BE2C (cell line): ENCODE measurements at places on chromosomes 11 and 22.

DNA sequence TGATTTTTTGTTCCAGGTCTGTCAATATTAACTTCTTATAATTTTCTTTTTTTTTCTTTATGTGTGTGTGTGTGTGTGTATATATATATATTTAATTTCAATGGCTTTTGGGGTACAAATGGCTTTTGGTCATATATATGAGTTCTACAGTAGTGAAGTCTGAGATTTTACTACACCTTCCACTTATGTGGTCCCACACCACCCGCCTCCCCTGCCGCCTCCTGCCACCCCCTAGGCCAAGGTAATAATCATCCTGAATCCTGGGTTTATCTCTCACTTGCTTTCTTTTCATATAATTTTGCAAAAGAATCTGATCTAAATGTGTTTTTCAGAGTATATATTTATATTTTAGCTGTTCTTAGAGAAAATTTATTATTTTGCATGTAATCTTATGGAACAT, 11.1 kb downstream of the NEAT1 start:
- no peak for DNase-seq

- DNase-seq: no peak
Measured at GRCh38 chr11:94450048-94450447, 43.6 kb downstream of the MRE11 start.

- no peak for DNase-seq
Measured at GRCh38 chr11:121552644-121553043, 99.9 kb upstream of the SORL1-AS1 start.

GRCh38 chr11:57323167-57323854, 1.4 kb downstream of the TNKS1BP1 start:
- no peak for DNase-seq

DNA sequence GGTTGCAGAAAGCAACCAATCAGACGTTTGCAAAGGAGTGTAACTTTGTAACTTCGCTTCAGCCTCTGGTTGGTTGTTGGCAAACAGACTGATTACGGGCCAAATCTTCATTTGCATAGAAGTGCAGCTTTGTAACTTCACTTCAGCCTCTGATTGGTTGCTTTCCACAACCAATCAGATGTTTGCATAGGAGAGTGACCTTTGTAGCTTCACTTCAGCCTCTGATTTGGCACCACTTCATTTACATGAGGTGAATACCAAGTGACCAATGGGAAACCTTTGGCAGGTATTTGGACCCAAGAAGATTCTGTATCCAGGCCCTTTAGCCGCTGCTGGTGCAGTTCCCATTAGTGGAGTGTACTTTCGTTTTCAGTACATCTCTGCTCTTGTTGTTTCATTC, 16.0 kb downstream of the USP47 start:
- DNase-seq: no peak

- peak; percentile 80 for DNase-seq
Measured at GRCh38 chr22:46070803-46071450, 79.4 kb upstream of the PPARA start.

DNA sequence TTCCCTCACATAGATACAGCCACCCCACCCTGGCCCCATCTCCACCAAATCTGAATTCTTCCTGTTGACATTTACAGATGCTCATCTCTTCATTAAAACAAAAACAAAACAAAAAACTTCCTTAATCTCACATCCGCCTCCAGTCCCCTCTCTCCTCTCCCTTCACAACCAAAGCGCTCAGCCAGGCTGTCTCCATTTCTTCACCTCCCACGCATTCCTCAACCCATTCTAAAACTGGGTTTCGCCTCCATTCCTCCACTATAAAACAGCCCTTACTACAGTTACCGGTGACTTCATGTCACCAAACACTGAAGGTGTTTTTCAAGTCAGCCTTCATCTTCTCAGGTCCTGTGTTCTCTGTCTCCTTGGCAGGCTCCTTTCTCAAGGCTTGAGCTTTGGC, 9.6 kb downstream of the BACE1-AS start:
- DNase-seq: no peak

DNA sequence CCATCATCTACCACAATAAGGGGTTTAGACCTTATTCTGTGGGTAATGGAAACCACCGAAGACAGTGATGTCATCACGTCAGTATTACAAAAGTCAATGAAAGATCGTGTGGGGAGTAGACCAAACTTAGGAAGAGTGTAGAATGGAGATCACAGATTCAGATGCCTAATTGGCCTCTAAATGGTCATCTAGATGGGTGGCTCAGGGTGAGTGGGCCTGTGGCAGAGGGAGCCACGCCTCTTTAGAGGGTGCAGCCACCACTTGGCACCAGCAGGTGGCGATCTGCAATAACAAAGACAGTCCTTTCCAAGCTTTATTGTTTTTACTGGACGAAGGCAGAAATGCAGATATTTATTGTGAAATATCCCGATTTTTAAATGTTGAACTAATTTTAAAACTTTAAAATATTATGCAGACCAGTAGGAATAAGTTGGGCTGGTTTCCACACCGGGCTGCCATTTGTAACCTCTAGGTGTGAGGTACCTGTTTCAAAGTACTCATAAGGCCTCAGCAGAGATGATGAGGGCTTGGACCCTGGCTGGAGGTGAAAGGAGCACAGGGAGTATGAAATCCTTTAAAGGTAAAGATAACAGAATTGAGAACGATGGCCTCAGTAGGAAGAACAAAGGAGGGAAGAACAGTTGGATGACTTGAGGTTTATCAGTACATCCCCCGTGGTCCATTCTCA, 222.0 kb downstream of the DBX1 start:
- peak; percentile 38 for DNase-seq

DNA sequence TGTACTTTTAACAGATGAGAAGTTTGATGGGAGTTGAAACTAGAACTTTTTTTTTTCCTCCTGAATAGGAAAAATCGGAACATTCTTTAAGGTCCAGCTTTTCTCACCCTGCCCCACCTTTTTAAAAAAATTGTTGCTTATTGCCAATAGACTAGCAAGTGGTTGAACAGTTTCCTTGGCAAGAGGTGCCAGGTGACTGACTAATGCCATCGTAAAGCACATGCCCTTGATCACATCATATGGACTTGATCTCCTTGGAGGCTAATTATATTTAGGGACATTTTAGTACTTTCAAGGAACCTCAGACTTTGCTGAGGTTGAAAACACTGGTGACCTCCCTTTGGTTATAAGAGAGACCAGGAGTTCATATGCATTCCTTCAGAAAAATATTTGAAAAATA, 57.6 kb downstream of the MTMR3 start:
- DNase-seq: no peak

DNA sequence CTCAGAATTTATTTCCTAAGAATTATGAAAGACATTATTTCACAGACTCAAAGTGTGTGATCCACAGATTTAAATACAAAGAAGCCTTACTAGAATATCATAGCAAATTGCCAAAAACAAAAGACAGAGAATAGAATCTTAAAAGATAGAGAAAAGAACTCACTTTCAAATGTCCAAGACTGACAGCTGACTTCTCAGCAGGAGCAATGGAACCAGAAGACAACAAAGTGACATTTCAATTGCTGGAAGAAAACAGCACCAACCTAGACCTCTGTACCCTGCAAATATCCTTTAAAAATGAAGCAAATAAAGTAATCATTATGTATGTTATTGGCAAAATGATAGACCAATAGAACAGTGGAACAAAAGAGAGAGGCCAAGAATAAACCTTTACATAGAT, 109.2 kb downstream of the TTC17 start:
- no peak for DNase-seq

GRCh38 chr11:12019337-12019736, 10.9 kb upstream of the DKK3 start:
- DNase-seq: no peak

- DNase-seq: no peak
Measured at GRCh38 chr11:11148104-11148509, 204.9 kb downstream of the CSNK2A3 start.

DNA sequence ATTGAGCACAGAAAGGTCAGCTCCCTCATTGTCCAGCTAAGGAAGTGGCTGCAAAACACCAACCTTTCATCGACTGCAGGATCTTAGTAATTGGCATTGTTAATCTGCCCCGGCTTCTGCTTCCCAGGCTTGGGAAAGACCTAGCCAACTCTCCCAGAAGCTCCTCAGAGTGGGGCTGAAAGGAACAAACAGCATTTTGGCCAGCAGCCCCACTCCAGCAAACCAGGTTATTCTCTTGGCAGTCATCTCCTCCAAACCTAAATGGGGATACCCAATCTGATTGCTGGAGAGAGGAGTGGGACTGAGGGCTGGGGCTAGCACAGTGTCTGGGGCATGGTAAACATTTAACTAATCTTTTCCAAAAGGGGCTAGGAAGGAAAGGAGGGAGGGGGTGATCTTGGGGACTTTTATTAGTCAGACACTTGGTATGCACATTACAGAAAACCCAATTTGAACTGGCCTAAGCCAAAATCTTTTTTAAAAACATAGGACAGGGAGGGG, 294.4 kb downstream of the MN1 start:
- no peak for DNase-seq

DNA sequence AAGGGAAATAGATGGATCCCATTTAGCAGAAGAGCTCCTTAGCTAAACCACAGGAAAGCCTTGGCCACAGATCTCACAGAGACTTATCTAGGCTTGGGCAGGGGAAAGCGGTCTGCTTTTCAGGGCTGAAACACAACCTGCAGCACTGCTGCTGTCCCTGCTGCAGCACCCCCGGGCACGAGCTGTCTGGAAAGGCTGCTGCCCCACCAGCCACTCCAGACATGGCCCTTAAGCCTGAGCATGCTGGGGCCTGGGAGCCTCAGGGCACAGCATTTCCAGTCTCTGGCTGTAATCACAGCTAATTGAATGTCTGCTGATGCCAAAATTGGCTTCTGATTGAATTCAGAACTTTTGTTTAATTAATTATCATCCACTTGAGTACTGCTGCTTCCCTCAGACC, 115.0 kb downstream of the TMPRSS5 start:
- DNase-seq: peak; percentile 98

GRCh38 chr22:23137905-23138561, 3.8 kb downstream of the RSPH14 start:
- DNase-seq: no peak

DNA sequence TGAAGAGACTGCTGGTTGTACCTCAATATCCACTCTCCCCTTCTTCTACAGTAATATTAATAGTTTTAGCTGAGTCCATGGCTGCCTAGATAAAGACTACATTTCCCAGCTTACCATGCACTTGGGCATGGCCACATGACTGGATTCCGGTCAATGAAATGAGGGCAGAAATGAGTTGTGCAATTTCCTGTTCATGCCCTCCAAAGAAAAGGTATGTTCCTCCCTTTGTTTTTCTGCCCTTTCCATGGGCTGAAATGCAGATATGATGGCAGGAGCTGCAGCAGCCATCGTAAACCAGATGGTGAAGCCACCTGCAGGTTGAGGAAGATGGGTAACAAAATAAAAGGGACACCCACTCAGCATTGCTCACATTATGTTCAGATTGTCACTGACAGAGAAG, 15.3 kb upstream of the ELFN2 start:
- no peak for DNase-seq

GRCh38 chr11:69317401-69318092, 23.6 kb downstream of the MYEOV start:
- no peak for DNase-seq
